ENCODE measurements at places on chromosomes 5 and 9. TPM values are rescaled to one million over a fixed set of nuclear protein-coding genes. Genes with fewer than 3 reads are reported as not detected.

Gene PRR7
- 8.8 TPM for total RNA-seq

DNA sequence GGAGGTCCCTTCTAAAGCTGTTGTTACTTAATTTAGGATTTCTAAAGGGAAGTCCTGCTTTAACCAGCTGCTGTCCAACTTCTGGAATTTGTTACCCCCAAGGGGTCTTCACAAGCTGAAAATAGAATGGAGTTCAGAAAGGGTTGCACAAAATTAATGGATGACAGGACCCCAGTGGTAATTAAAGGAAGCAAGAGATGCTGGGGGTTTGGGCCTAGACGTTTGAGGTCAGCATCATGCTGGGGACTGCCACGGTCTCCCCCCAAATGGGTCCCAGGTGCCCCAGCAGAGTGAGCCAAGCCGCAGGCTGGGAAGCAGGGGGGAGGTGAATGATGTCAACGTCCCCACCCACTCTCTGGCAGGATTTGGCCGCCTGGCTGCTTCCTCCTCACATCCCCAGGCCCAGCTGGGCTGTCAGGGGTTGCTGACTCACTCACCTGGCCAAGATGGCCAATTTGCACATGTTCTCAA lies 97.5 kb upstream of the ARAP3 start:
- no peak for DNase-seq

DNA sequence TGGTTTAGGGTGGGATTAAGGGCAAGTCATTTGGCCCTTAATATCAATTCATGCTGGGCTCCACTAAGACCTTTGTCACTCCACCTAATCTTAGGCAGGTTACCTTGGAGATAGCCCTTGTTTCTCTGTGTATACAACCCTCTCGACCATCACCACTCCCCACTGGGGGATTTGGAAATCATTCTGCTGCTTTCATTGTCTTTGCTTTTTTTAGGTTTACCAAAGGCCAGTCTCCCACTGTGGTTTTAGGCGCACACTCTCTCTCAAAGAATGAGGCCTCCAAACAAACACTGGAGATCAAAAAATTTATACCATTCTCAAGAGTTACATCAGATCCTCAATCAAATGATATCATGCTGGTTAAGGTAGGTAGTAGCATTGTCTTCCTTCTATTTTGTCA lies 6.2 kb downstream of the GZMK start:
- no peak for DNase-seq

DNA sequence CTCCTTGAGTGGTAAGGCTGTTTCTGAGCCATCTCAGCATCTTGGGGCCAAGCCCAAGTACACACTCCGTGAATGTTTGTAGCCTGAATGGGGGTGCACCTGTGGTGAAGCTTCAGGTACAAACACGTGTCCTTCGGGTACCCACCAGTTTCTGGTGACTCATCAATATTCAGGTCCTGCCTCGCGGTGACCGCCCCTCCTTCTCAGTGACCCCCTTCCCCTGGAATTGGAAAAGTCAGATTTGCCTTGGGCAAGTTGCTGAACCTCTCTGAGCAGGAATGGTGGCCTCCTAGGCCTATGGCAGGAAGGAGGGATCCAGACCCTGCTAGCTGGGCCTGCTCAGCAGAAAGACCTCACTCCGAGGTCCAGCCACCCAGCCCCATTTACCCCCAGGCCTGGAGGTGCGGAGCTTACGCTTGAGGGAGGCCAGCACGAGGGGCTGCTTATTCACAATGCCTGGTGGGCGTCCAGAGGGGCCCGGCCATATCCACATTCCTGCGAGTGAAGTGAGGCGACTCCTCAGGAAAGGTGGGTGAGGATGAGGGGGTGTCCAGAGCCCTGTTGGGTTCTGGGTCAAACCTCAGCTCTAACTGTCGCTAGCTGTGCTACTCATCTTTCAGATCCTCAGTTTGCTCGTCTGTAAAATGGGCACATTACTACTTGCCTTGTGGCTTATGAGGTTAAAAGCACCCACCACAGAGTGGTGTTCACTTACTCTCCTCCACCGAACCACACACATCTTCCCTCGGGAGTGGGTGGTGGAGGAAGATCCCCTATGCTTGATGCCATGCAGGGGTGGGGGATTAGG lies 7.0 kb downstream of the ADGRD2 start:
- no peak for DNase-seq

GRCh38 chr9:107866711-107867311 lies 377.2 kb upstream of the KLF4 start:
- DNase-seq = no peak

- no peak for DNase-seq
Measured at GRCh38 chr9:128002959-128003358, 22.2 kb upstream of the EEIG1 start.

- DNase-seq = no peak
Measured at GRCh38 chr9:123090198-123090896, 56.9 kb downstream of the GPR21 start.

Gene CNTLN
- 14.1 TPM for total RNA-seq

GRCh38 chr5:124908581-124909451 lies 162.4 kb upstream of the ZNF608 start:
- DNase-seq = no peak

Gene SLC36A2
- not detected for total RNA-seq

Gene NDOR1
- total RNA-seq = 28.0 TPM

Gene CYSTM1
- total RNA-seq = 49.9 TPM

GRCh38 chr5:97142521-97143254 lies at the start of gene LIX1:
Gene LIX1, minus strand, starts transcription at chr5:97142611. Its CDS starts 35 bp downstream, at chr5:97142576.
- DNase-seq = no peak

GRCh38 chr9:106019702-106020101 lies 325.4 kb downstream of the TMEM38B start:
- DNase-seq = no peak

DNA sequence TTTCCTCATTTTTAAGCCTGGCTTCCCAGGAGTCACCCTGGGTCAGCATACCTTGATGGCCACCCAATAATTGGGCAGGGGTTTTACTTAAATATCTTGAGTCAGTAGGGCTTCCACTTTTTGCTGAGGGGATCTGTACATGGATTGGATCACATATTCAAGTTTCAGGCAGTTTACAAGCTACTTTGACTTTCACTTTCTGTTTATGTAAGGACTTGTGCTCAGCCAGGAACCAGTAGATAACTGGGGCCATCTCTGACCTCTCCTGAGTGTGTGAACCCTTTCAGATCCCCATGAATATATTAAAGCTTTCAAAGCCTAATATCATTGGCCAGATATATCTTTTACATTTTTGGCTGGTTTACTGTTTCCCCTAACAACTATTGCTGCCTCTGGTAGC lies 45.1 kb downstream of the SLCO6A1 start:
- DNase-seq = no peak

- DNase-seq = no peak
Measured at GRCh38 chr5:163379298-163380155, 57.9 kb upstream of the CCNG1 start.

- no peak for DNase-seq
Measured at GRCh38 chr9:97559111-97559514, 57.6 kb downstream of the TMOD1 start.

DNA sequence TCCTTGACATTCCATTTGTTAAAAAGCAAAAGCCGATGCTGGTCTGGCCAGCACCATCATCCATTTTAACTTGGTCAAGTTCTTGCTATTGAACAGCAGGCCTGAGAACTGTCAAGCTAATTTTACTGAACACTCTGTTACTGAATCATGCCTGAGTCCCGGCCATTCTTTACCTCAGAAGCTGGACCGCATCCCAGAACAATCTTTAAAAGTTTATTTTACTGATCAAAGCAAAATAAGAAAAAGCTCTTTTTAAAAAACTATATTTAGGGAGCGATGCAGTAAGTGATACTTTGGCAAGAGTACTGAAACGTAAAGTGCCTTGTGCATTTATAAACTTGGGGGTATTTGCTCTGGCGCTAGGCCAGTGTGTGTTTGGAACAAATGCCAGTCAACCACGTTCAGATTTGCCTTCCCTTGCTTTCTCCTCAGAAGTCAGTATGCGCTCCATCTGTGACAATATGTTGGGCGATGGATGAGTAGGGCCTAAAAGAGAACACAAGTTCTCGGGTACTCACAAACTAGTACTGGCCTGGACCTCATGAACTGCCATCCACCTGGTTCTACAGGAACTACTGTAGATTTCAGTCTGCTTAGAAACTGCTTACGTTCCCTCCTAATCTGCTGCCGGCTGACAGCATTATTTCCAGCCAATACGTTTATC lies 161.9 kb downstream of the MAPKAP1 start:
- DNase-seq = no peak

- DNase-seq = no peak
Measured at GRCh38 chr5:39598661-39599248, 174.0 kb upstream of the DAB2 start.

DNA sequence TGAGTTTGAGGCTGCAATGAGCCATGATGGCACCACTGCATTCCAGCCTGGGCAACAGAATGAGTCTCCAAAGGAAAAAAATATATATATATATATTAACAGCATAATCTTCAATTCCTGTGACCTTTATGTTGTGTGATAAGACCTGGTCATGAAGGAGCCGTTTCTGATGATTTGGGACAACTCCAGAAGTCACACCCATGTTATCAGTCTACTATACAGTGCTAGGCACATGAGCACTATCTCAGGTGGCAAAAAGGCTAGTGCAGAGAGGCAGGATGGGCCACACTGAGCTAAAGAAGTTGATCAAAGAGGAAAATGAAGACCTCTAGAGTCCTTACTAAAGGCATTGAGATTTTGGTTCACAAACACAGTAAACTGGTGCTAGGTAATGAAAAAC lies 205.0 kb upstream of the RAD23B start:
- DNase-seq = no peak

Gene ZBTB26
- total RNA-seq = 11.3 TPM

DNA sequence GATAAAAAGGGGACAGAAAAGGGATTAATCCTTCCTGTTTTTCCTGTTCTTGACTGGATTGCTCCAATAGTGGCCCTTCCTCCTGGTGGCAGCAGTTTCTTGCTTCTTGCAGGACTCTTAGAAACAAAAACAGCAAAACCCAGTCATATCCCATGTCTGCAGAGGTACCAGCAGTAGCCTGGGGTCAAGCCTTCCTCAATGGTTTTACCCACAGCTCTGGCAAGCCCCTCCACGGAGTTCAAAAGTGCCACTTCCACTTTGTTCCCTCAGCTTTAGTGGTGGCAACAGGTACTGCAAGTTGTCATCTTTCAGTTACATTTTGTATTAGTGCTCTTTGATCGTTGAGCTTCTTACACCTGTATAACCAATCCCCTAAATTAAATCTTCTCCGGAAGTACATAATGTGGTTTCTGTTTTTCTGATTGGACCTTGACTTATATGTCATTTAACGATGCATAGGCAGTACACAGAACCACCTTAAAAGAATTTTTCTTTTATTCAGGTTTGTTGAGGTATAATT lies 8.7 kb upstream of the RANBP6 start:
- DNase-seq = no peak

Gene PCDHGA6
- 0.86 TPM for total RNA-seq

- DNase-seq = no peak
Measured at GRCh38 chr5:68714810-68715209, 379.0 kb upstream of the SLC30A5 start.

DNA sequence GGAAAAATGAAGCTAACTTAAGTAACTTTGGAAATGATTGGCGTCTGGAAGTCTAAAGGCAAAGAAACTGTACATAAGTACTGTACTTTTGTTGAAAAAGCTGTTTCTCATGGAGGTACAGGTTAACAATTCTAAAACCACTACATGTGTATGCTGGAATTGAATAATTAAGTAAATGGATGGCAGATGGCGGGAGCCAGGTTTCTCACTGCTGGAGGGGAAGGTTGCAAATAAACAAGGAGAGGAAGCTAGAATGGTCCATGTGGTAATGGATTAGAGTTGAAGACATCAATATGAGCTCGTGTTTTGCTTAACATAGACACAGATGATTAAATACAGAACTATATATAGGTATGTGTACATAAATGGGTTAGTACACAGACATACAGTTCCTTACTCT lies 43.2 kb upstream of the ASTN2 start:
- no peak for DNase-seq

DNA sequence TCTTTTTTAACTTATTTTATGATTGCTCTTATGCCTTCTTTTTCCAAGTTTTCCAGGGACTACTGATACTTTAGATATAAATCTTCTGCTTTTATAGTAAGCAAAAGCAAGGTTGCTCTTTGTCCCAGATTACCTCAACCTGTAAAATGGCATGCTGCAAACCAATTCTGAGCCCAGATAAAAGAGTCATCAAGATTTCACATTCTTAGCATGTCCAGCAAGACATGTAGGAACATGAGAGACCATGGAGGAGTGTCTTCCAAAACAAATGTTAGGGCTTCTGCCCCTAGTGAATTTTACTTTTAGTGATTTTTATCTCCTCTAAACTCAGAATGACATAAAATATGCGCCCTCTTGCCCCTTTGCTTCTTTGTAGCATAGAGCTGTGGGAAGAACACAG lies 7.0 kb upstream of the CDC20B start:
- no peak for DNase-seq

- DNase-seq = no peak
Measured at GRCh38 chr9:129720181-129720864, 32.5 kb downstream of the PTGES start.

- no peak for DNase-seq
Measured at GRCh38 chr5:148746826-148747535, 79.4 kb upstream of the ADRB2 start.

- DNase-seq = no peak
Measured at GRCh38 chr5:28216939-28217360, 1178.6 kb upstream of the CDH9 start.

DNA sequence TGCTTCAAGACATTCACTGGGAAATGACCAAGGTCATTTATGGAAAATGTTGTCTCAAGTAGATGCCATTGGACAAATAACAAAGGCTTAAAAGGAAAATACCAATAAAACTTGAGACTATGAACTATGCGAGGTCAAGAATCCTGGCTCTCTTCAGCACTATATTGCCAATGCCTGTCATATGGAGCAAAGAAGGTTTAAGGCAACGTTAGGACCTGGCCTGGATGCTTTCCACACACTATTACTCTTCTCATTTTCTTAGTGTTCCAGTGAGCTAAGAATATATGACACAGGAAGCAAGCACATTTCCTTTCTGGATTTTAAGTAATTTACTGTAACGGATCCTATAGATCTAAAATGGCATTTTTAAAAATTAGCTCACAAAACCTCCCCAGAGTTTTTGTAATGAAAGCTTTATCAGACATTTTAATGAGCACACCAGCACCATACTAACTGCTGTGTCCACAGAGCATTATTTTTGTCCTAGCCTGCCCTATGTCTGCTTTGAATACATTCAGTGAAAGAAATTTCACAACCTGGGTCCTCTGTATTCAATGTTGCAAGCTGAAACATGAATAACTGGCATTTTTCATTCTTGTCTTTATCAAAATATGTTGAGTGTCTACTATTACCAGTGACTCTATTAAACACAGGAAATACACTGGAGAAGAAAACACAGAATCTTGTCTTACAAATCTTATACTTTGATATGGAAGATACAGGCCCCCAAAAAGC lies 315.6 kb downstream of the CETN3 start:
- DNase-seq = no peak

GRCh38 chr5:60332244-60333004 lies 367.5 kb downstream of the DEPDC1B start:
- DNase-seq = no peak

Gene PSAT1
- 74.2 TPM for total RNA-seq

- DNase-seq = no peak
Measured at GRCh38 chr5:320524-321229, 837 bp upstream of the AHRR start.

GRCh38 chr5:76622973-76623596 lies at the start of gene F2RL2:
Gene F2RL2, minus strand, starts transcription at chr5:76623403. Its CDS starts 173 bp downstream, at chr5:76623230.
- no peak for DNase-seq

Measured in type B pancreatic cell (in vitro differentiated cells).